ENCODE measurements at places on chromosomes 3 and 15.

GRCh38 chr3:39287216-39288164 lies 7.7 kb upstream of the CX3CR1 start:
- H3K4me1 ChIP-seq = no peaks in the 10 kb centered on the region
- H3K4me3 ChIP-seq = no peak overlapping the region
- no peaks in the 10 kb centered on the region for H3K27me3 ChIP-seq

GRCh38 chr3:13470894-13471574 lies 9.1 kb upstream of the HDAC11 start:
- H3K4me1 ChIP-seq = no peaks in the 10 kb centered on the region
- no peaks in the 10 kb centered on the region for H3K27me3 ChIP-seq
- H3K4me3 ChIP-seq = no peak overlapping the region
- no peak overlapping the region for H3K27ac ChIP-seq
- no peak for DNase-seq

GRCh38 chr3:156102267-156102931 lies 18.0 kb upstream of the KCNAB1 start:
- no peaks in the 10 kb centered on the region for H3K4me1 ChIP-seq
- H3K36me3 ChIP-seq = no peaks in the 10 kb centered on the region
- no peak for DNase-seq
- H3K27ac ChIP-seq = no peak overlapping the region
- no peaks in the 10 kb centered on the region for H3K27me3 ChIP-seq

DNA sequence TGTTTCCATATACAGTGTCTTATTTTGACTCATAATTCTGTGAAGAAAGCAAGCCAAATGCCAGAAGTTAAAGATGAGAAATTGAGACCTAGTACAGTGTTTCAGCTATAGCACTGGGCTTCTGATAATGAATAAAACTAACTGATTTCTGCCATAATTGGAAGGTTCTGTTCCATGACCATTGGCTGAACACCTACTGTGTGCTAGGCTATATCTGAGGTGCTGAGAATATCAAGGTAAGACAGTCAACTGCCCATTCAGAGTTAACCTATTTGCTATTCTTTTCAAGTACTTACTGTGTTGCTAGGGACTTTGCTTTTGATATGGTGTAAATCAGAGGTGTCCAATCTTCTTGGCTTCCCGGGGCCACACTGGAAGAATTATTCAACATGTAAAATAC lies 73.4 kb downstream of the LHFPL4 start:
- peaks cover 57% of the 10 kb centered on the region for H3K36me3 ChIP-seq
- H3K4me3 ChIP-seq = no peak overlapping the region
- no peaks in the 10 kb centered on the region for H3K4me1 ChIP-seq
- H3K27me3 ChIP-seq = no peaks in the 10 kb centered on the region

- H3K27me3 ChIP-seq = no peaks in the 10 kb centered on the region
- H3K36me3 ChIP-seq = no peaks in the 10 kb centered on the region
- no peaks in the 10 kb centered on the region for H3K4me1 ChIP-seq
These were observed 27.0 kb upstream of the CHMP2B start for GRCh38 chr3:87200060-87200647.

DNA sequence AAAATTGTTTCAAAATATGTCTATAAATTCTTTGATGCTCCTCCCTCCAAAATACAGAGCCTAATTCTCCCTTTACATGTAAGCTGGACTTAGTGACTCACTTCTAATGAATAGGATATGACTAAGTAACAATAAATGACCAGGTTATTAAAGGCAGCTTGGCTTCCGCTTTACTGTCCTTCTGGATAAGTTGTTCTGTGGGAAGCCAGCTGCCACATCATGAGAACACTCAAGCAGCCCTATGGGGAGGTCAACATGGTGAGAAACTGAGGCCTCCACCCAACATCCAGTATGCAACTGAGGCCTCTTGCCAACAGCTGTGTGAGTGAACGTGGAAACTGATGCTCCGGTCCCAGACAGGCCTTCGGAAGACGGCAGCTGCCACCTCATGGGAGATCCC lies 247.3 kb upstream of the CHRM5 start:
- no peak for DNase-seq
- no peaks in the 10 kb centered on the region for H3K4me1 ChIP-seq
- no peaks in the 10 kb centered on the region for H3K27me3 ChIP-seq
- H3K4me3 ChIP-seq = no peak overlapping the region

DNA sequence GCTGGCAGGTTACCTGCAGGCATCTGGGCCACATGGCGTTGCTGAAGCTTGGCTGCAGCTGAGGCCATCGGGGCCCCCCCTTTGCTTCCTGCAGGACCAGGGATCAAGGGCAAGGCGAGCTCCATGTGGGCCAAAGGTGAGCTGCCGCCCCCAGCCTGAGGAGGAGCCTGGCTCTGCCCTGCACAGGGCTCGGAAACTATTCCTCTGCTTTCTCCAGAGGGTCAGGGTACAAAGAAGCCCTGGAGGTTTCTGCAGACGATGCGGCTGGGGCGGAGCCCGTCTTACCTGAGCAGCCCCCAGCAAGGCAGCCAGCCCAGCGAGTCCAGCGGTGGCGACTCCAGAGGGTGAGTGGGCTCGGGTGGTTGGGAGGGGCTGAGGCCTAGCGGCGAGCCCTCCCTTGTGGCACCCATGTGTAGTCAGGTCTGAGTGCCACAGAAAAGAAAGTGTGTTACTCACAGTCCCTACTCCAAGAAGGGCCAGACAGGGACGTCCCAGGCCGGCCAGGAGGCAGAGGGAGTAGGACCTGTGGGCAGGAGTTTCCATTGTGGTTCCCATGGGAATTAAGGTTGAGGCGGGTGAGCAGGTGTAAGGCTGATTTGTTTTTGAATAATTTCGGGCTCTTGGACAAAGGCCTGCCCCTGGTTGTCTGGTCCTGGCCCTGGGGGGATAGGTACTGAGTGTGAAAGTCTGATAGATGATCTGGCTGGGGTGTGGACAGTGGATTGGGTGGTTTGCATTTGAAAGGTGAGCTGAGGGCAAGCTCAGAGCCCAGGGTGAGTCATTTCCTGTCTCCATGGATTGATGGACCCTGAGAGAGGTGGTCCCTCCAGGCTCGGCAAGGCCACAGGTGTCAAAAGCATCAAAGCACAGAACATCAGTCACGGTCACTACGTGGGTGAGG lies 25.4 kb downstream of the CFAP100 start:
- no peaks in the 10 kb centered on the region for H3K4me1 ChIP-seq
- H3K36me3 ChIP-seq = no peaks in the 10 kb centered on the region
- H3K27me3 ChIP-seq = peaks cover 24% of the 10 kb centered on the region
- no peak for DNase-seq
- H3K4me3 ChIP-seq = no peak overlapping the region

- H3K27me3 ChIP-seq = no peaks in the 10 kb centered on the region
- DNase-seq = no peak
- H3K4me3 ChIP-seq = no peak overlapping the region
- H3K36me3 ChIP-seq = no peaks in the 10 kb centered on the region
These were observed 4.1 kb upstream of the TNFSF10 start for GRCh38 chr3:172527306-172527705.

- peaks cover 44% of the 10 kb centered on the region for H3K4me1 ChIP-seq
- H3K27ac ChIP-seq = no peak overlapping the region
- H3K36me3 ChIP-seq = no peaks in the 10 kb centered on the region
- no peak for DNase-seq
- no peaks in the 10 kb centered on the region for H3K27me3 ChIP-seq
These were observed 20.4 kb downstream of the BMF start for GRCh38 chr15:40087991-40088928.

- no peak overlapping the region for H3K27ac ChIP-seq
- DNase-seq = no peak
- no peak overlapping the region for H3K4me3 ChIP-seq
- H3K4me1 ChIP-seq = no peaks in the 10 kb centered on the region
- H3K36me3 ChIP-seq = no peaks in the 10 kb centered on the region
These were observed 34.1 kb downstream of the GLB1 start for GRCh38 chr3:33062866-33063265.

DNA sequence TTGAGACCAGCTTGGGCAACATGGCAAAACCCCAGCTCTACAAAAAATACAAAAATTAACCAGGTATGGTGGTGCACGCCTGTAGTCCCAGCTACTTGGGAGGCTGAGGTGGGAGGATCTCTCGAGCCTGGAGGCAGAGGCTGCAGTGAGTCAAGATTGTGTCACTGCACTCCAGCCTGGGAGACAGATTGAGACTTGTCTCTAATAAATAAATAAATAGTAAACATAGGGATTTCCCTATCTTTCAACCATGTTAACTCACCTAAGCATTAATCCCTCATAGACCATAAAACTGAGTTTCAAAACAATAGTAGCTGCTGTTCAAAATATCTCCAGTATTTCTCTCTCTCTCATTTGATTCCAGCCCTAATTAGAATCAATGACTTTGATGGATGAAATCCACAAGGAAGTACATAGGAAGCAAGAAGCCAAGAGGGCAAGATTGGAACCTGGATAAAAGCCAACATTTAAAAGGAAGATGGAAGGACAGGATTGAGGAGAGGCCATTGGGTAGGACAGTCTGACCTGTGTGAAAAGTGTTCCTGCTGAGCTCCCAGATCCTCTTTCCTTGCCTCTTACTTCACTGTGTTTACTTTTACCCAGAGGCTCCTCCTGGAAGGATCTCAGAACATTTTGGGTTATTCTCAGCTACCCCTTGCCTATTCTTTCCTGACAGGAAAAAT lies 12.4 kb upstream of the TTBK2 start:
- no peak overlapping the region for H3K27ac ChIP-seq
- no peak overlapping the region for H3K4me3 ChIP-seq
- no peaks in the 10 kb centered on the region for H3K36me3 ChIP-seq
- H3K4me1 ChIP-seq = no peaks in the 10 kb centered on the region
- no peaks in the 10 kb centered on the region for H3K27me3 ChIP-seq
- DNase-seq = no peak

- H3K27me3 ChIP-seq = no peaks in the 10 kb centered on the region
- DNase-seq = no peak
- peak overlapping the region; percentile 75 for H3K27ac ChIP-seq
These were observed 17.7 kb upstream of the SLMAP start for GRCh38 chr3:57738391-57738790.

- no peaks in the 10 kb centered on the region for H3K36me3 ChIP-seq
- H3K4me3 ChIP-seq = no peak overlapping the region
- no peak for DNase-seq
These were observed 28.7 kb downstream of the BFSP2 start for GRCh38 chr3:133428552-133428951.

- peaks cover 3% of the 10 kb centered on the region for H3K4me1 ChIP-seq
- DNase-seq = no peak
- H3K4me3 ChIP-seq = no peak overlapping the region
- H3K27me3 ChIP-seq = no peaks in the 10 kb centered on the region
- H3K36me3 ChIP-seq = no peaks in the 10 kb centered on the region
- no peak overlapping the region for H3K27ac ChIP-seq
These were observed 108.9 kb downstream of the MECOM start for GRCh38 chr3:169554611-169555010.

DNA sequence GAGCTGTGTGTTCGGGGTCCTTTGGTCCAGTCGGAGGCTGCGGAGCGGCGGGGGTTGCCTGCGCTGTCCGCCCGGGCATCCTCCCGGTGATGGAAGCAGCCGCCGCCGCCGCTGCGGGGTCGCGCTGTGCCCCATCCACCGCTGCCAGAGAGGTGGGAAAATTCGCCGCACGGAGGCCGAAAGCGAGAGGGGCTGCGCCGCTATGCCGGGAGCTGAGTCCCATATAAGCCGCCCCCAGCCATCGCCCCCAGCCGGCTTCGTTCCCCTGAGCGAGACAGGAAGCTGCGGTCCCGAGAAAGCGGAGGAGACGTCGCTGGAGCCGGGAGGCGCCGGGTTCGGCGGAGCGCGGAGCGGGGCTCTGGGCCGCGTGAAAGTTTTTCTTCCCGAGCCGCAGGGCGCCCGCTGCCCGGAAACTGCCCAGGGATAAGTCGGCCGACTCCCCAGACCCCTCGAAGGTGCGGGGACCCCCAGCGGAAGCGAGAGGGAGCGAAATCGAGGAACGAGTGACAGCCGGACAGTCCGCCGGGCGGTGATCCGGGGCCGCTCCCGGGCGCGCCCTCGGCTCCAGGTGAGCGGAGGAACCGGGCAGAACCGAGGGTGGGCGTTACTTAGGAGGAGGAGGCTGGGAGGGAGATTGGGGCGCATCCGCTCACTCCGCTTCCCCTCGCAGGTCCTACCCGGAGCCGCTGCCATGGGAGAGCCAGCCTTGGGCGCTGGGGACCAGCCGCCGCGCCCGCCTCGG lies 574 bp downstream of the CHST2 start:
- peaks cover 21% of the 10 kb centered on the region for H3K27me3 ChIP-seq
- no peaks in the 10 kb centered on the region for H3K4me1 ChIP-seq
- no peaks in the 10 kb centered on the region for H3K36me3 ChIP-seq
- peak; percentile 77 for DNase-seq
- H3K4me3 ChIP-seq = peak overlapping the region; percentile 82

DNA sequence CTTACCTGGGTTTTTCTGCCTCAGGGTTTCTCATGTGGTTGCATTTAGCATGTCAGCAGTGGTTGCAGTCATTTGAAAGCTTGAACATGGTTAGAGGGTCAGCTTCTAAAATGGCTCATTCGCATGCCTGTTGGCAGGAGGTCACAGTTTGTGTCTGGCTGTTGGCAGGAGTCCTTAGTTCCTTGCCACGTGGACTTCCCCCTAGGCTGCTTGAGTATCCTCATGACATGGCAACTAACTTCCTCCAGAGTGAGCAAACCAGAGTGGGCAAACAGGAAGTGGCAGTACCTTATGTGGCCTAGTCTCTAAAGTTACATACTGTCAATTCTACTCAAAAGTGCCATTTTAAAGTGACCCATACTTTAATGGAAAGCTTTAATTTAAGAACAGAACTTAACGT lies 3.4 kb upstream of the UNC13C start:
- H3K36me3 ChIP-seq = no peaks in the 10 kb centered on the region
- H3K4me1 ChIP-seq = no peaks in the 10 kb centered on the region
- H3K27me3 ChIP-seq = no peaks in the 10 kb centered on the region
- no peak for DNase-seq
- no peak overlapping the region for H3K27ac ChIP-seq

GRCh38 chr3:48747706-48748105 lies 30.7 kb upstream of the IP6K2 start:
- DNase-seq = no peak
- peaks cover 24% of the 10 kb centered on the region for H3K4me1 ChIP-seq
- no peaks in the 10 kb centered on the region for H3K27me3 ChIP-seq
- peaks cover 40% of the 10 kb centered on the region for H3K36me3 ChIP-seq

DNA sequence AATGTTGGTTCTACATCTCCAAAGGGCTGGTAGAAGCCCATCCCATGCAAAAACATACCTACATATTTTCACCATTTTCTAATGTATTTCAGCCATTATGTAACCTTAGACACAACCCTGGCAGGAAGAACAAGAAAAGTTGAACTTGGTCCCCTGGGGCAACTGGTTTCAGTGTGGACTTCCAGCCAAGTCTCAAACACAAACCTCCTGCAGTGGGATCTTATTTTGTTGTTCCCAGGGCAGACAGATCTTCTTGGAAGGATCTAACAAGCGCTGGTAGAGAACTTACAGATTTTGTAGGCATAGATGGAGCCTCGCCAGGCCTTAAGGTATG lies 96.3 kb downstream of the ADAMTS17 start:
- H3K27me3 ChIP-seq = no peaks in the 10 kb centered on the region
- H3K4me1 ChIP-seq = peaks cover 13% of the 10 kb centered on the region
- DNase-seq = no peak
- H3K27ac ChIP-seq = no peak overlapping the region
- H3K36me3 ChIP-seq = no peaks in the 10 kb centered on the region

Data from heart left ventricle (tissue), 16 donors.